ENCODE measurements at places on chromosomes 3 and 15. TPM values are rescaled to one million over a fixed set of nuclear protein-coding genes. Genes with fewer than 3 reads are reported as not detected.

PPP2R3A gene
- polyA plus RNA-seq: 4.6 TPM

DLL4 gene
- 4.1 TPM for polyA plus RNA-seq

DNA sequence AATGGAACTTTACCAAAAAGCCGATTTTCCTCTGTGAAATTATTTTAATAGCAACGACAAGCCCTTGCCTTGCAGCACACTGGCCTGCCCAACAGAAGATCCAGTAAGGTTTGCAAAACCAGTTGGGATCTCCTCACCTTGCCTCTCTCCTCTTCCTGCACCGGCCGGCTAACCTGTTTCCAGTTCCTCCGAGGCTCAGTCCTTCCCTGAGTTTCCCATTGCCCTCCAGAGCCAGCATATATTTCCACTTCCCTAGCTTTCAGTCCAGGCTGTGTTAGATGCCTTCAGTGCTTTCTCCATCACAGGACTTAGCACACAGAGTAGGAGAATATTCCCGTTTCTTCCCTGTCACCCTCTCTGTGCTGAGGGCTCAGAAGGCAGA lies 60.3 kb downstream of the NOX5 start:
- no peak for DNase-seq

GRCh38 chr3:120193554-120193953 lies 91.5 kb downstream of the GPR156 start:
- DNase-seq: no peak

DNA sequence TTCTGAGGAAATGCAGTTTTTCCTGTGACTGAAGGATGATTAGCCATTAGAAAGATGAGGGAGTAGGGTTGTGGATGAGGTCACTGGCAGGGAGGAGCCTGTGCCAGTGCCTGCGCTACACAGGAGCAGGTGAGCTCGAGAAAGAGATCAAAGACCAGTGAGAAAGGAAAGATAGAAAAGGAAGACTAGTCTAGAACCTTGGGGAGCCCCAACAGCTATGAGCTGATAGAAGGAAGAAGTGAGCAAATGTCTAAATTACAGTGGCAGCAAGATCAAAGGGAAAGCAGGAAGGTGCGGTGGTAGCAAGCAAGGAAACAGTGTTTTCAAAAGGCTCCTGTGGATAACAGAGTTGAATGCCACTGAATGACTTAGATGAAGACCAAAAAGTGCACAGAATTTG lies 39.6 kb downstream of the LNP1 start:
- DNase-seq: no peak
